HFFc6 (cell line): ENCODE measurements at places on chromosomes 3 and 15.

DNA sequence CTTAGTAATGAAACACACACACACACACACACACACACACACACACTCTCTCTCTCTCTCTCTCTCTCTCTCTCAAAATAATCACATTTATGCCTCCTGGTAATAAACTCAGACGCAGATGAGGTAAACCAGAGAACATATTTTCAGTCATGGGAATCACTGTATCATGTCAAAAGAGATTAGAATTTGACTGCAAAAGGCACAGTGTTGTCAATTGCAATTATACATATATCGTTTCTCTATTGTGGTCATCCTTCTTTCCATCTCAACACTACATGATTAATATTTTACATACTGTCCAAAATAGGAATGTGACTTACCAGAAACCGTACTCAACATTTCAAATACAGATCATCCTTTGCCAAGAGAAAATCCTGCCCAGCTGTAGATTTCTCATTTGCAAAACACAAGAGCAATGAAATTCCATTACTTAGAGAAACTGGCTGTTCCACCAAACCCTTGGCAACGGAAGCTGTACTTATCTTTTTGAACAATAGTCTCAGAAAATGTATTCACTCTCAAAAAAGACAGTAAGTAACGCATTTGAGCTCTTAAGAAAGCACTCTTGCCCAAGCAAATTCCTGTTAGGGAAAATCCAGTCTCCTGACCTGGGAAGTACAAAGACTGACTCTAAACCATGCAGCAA is 24.3 kb downstream of the PDZRN3 start:
- DNase-seq = no peak

- DNase-seq = peak; percentile 46
Observed at GRCh38 chr3:119098619-119099222, 47.2 kb upstream of the TEX55 start.

GRCh38 chr3:136283627-136284026 is 33.5 kb downstream of the PCCB start:
- no peak for DNase-seq

DNA sequence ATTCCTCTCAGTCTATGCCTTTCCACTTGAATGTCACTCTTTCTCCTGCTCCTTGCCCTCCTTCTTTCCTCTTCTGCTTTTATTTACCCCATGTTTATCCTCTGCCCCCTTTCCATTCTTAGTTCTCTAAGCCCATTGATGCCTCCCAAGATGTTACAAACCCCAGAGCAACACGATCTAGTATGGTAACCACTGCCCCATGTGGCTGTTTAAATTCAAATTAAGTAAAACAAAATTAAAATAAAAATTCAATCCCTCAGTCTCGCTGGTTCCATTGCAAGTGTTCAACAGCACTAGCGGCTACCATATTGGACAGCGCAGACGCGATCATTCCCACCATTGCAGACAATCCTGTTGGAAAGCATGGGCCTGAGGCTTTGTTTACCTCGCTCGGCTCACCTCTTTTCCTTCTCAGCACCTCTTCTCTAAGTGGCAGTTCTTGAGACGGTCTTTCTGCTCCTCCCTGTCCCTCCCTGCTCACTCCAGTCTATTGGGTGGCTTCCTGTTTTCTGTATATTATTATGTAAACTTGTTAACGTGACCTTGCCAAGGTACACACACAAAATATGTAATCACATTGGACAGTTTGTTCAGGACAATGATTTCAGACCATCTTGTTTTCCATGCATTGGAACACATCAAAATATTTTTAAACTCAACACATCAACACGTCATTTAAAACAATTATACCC is 21.8 kb upstream of the CA12 start:
- DNase-seq = no peak

- no peak for DNase-seq
Observed at GRCh38 chr3:170741756-170742529, 128.1 kb downstream of the RPL22L1 start.

- no peak for DNase-seq
Observed at GRCh38 chr15:25410649-25411048, 28.2 kb downstream of the UBE3A start.

DNA sequence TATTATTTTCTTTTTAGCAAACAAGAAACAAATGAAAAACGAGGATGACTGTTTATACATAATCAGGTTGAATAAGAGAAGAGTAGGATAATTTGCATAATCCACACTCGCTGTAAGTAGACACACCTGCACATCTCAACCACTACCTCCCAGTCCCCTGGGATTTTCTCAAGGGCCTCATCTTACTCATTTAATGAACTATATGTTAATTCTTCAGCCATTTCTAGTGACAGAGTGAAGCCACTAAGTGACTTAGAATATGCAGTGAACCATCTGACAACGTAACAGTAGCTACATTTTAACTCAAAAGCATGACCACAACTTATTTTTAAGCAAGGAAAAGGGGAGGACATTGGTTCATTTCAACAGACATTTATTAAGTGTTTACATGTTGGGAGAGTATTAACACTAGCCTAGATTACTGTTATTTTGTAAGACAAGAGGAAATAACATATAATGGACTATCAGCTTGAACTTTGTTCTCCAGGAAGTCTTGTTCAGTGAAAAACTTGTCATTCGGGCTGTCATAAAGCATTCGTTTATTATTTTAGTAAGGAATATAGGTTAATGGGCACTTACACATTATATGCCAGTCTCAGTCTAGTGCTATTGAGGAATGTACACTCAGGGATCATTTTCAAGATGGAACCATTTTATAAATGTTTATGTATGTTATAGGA is 173.0 kb upstream of the ROBO2 start:
- DNase-seq = no peak

GRCh38 chr15:40290545-40290917 is 7.7 kb upstream of the ANKRD63 start:
- DNase-seq = no peak

DNA sequence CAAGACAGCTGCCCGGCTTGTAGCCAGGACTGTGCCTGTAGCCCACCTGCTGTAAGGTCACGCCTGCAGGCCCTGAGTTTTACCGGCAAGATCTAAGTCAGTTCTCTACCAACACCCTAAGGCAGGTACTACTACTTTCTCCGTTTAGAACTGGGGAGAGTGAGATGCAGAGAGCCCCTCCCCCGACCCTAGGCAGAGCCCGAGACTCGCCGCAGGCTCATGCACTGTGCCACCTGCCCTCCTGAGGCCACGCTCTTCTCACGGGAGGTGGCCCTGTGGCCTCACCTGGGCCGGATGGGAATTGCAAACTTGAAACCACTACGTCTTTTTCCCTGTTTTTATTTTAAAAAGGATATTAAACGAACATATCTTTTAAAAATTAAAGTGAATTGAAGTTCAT is 36.9 kb upstream of the PCSK6 start:
- no peak for DNase-seq

GRCh38 chr15:96891046-96891445 is 560.5 kb downstream of the NR2F2 start:
- DNase-seq = no peak

DNA sequence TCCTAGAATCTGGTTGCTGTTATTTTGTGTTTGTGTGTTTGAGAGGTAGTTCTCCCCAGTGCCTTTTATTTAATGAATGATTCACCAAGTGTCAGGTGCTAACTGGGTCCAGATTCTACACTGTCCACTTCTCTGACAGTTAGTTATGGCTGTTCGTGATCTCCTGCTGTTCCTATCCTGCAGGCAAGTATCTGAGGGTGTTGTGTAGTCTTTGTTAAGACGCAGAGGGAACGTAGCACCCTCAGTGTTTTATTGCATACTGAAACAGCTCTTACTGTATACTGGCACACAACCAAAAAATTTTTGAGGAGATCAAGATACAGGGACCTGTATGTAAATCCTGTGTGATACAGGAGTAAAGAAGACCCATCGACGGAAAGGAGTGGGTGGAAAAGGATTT is 1271.3 kb downstream of the ROBO1 start:
- DNase-seq = no peak

- no peak for DNase-seq
Observed at GRCh38 chr15:70556151-70556741, 207.1 kb downstream of the UACA start.

GRCh38 chr3:125028657-125029056 is 27.1 kb downstream of the HEG1 start:
- DNase-seq = no peak

DNA sequence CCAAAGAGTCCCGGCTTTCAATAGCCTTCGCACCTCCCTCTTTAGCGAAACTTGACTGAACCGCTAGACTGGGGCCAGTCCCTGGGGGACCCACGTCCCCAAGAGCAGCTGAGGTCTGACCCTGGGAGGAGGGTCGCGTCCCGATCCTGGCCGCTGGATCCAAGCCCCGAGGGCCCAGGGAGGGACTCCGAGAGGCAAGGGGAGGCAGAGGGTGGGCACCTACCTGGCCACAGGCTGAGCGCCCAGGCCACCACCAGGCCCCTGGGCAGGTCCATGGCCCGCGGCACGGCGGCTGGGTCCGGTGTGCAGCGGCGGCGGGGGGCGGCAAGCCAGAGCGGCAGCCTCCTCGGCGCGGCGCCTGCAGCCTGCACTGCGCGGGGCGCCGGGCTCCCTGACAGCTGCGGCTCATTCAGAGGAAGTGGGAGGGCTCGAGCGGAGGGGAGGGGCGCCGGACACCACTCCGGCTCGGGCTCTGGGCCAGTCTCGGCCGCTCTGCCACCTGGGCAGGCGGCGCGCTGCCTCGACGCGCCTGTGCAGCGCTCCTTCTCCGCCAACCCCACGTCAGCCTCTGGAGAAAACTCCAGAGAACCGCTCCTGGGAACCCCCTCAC is at the start of gene ITGA11:
ITGA11 (minus strand) TSS at position 372 of the 610 bp plus-strand sequence; CDS start at position 275, 97 bp downstream.
- DNase-seq = no peak

- DNase-seq = no peak
Observed at GRCh38 chr15:31369727-31370126, 43.1 kb downstream of the KLF13 start.

GRCh38 chr15:89621547-89621946 is 33.7 kb downstream of the KIF7 start:
- no peak for DNase-seq

- no peak for DNase-seq
Observed at GRCh38 chr15:89822026-89822425, 7.4 kb upstream of the ANPEP start.

GRCh38 chr3:175620532-175620931 is 761.4 kb downstream of the NAALADL2 start:
- DNase-seq = no peak

- no peak for DNase-seq
Observed at GRCh38 chr3:134339913-134340312, 34.3 kb downstream of the AMOTL2 start.

- DNase-seq = no peak
Observed at GRCh38 chr3:120404876-120405275, 45.9 kb downstream of the FSTL1 start.

DNA sequence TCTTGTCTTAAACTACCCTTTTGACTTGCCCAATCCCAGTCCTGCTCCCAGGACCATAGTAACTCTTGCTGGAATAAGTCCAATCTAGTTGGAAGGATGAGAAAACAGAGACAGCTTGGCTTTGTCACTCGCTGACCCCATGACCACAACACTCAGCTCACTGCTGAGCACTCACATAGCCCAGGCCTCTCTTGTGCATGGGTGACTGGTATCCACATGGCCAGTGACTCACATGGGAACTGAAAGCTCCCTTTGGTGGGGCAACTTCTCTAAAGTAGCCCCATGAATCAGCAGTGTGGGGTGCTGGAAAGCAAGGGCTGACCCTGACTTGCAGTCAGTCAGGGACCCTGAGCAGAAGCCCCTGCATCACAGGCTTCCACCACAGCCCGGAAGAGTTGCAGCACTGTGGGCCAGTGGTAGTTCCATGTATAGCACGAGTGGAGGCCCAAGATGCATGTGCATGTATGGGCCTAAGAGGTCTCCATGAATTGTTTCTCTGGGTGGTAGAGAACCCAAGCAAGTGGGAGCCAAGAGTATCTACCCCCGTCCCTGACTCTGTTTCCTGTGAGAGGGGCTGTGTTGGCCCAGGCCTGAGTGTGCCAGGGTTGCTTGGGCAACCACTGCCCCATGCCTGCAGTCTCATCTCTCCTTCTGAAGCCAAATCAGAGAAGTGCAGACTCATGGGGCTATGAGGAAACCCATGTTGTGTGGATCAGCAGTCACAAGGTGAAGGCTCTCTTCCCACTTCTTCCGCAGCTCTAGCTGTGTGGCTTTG is 62.1 kb upstream of the XCR1 start:
- DNase-seq = peak; percentile 96

DNA sequence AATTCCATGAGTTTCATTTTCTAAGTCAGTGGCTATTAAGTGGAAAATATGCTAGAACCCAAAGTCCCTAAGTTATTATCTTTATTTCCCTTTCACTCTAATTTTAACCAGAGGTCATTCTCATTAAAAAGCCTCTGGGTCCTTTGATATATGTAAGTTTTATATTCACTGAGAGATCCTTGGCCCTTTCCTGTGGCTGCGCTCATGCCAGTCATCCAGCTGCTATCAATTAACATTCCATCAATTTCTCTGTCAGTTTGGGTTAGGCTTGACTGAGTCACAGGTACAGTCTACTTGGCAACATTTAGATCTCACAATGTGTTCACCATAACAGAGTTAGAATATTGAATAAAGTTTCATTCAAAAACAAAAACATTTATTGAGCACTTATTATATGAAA is 58.0 kb upstream of the FBN1 start:
- peak; percentile 75 for DNase-seq

DNA sequence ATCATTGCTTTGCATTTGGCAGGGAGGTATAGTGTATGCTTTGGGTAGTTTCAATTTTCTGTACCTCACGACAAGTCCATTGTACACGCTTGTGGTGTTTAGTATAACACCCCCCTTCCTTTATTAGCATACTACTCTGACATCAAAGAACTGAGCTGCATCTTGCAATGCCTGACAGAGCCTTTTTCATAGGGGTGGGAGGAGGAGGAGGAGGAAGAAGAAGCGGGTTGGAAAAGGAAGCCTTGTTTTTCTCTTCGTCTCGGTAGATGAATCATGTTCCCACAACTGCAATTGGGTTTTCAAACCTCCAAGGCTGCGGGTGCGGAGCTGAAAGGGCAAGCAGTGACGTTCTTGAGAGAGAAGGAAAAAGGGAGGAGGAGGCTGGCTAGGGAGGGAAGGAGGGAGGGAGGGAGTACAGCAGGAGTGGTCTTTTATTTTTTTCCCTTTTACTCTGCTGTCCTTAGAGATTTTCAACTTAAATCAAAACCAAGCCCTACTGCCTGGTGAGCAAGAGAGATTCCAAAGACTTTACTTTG is 175.7 kb downstream of the KLHL25 start:
- DNase-seq = peak; percentile 88

DNA sequence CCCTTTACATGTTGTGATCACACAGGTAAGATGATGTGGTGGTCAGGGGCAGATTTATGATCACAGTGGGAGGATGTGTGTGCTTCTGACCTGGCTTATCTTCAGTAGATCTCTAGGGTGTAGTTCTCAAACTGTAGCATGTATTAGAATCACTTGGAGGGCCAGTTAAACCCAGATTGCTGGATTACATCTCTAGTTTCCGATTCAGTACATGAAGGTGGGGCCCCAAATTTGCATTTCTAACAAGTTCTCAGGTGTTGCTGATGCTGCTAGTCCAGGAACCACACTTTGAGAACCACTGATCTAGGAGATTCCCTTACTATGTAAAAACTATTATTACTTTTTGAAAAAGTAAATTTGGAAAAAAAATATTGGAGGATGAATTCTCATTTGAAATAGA is 199.3 kb upstream of the GOLIM4 start:
- no peak for DNase-seq
